ENCODE measurements at places on chromosomes 7 and 10.

DNA sequence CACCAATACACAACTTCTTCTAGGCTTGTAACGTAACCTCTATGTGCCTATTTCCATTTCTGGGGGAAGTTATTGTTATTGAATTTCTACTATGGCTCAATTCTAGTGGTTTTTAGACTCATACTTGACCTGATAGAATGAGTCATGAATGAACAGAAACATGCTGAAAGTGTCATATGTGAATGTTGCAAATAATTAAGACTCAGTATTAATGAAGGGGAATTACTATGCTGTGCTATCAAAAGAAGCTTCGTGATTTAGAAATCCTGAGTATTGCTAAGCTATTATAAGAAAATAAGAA, 135.1 kb upstream of the ZWINT start:
- no peak for DNase-seq

DNA sequence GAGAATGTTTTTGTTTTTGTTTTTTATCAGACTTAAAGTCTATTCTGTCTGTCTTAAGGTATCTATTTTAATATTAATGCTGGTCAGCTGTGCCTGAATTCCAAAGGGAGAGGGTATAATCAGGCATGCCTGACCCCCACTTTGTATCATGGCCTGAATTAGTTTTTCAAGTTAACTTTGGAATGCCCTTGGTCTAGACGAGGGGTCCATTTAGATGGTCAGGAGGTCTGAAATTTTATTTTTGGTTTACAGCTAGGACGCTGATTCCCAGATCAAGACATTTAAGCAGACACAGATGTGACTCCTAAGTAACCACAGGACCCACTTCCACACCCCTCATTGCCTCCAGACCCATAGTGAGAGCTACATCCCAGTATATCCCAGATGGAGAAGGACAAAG, 189.5 kb downstream of the ARHGAP12 start:
- DNase-seq: no peak

DNA sequence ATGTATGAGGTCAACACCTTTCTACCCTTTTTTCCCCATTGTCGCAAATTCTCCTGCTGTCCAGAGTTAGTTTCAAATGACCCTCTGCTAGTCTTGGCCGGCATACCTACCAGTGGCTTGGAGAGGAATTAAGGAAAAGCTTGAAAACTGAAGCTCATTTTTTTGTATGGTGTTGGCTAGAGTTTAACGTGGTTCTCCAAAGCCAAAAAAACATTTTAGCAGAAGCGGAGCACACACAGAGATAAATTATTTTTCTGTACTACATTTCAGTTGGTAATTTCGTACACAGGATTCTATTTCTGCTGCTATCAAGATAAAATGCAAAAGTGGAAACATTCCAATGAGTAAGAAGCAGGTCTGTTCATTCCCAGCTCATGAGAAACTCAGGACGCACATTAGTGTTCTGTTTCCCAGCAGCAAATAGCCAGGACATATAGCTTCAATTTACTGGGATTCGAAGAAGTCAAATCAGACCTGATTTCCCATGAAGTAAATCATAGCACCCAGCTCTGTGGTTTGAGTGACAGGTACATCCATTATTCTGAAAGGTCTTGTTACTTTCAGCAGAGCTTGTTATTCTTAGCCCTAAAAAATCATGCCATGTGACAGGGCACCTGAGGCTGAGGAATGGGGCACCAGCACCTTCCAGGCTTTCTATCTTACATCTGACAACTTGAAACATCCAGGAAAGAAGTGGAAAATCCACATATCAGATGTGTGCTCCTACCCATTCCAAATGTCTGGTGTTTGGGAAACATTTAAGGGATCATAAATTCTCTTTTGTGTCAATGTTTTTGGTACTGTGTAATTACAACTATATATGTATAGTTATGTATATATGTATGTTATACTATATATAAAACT, 215.9 kb upstream of the C7orf33 start:
- DNase-seq: no peak

DNA sequence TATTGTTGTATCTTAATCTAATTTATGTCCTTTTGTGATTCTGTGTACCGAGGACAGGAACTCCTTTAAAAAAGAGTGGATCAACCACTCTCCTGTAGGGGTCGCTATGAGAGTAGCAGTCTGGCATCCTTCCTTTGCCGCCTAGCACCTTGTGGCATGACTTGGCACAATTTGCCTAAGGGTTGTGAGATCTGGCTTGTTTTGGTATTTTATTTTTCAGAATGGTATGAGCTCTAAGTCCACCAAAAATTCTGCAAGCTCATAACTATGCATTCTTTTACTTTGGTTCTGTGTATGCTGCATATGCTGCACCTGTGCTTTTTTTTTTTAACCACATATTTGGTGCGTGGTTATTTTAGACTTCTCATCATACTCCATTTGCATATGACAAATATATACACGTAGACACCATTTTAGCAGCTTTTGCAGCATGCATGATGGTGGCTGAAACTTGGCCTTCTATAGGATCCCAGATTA, 112.8 kb downstream of the CDK14 start:
- peak; percentile 97 for DNase-seq

GRCh38 chr7:90383861-90384260, 19.4 kb upstream of the CLDN12 start:
- DNase-seq: no peak

DNA sequence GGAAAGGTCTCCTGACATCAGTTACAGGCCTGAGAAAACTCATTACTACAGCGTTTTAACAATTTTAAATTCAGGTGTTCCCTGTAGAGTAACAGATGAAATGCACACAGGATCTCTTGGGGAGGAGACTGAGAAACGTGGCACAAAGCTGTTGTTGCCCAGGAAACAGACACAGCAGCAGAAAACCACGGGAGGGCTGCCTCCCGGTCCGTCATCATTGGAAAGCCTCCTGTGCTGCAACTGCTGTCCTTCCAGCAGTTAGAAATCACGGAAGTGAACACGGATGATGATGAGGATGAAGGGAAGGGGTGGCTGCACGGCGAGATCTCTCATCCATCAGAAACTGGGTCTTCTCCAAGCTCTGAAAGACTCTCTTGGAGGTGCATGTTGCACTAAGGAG, 94.6 kb upstream of the RNF32 start:
- DNase-seq: no peak

DNA sequence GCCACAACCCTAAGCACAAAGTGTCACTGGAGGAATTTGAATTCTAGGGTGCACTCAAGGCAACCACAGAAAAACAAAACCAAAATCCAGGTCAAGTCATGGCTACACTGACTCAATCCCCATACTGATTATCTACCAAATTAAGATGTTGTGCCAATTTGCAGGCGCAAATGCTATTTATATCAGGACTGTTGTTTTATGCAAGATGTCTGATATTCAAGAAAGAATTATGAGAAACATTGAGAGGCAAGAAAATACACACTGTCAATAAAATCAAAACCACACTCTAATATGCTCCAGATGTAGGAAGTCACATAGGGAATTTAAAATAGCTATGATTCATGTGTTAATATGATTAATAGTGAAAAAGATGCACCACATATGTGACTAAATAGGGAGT, 141.3 kb upstream of the MINDY3 start:
- no peak for DNase-seq

DNA sequence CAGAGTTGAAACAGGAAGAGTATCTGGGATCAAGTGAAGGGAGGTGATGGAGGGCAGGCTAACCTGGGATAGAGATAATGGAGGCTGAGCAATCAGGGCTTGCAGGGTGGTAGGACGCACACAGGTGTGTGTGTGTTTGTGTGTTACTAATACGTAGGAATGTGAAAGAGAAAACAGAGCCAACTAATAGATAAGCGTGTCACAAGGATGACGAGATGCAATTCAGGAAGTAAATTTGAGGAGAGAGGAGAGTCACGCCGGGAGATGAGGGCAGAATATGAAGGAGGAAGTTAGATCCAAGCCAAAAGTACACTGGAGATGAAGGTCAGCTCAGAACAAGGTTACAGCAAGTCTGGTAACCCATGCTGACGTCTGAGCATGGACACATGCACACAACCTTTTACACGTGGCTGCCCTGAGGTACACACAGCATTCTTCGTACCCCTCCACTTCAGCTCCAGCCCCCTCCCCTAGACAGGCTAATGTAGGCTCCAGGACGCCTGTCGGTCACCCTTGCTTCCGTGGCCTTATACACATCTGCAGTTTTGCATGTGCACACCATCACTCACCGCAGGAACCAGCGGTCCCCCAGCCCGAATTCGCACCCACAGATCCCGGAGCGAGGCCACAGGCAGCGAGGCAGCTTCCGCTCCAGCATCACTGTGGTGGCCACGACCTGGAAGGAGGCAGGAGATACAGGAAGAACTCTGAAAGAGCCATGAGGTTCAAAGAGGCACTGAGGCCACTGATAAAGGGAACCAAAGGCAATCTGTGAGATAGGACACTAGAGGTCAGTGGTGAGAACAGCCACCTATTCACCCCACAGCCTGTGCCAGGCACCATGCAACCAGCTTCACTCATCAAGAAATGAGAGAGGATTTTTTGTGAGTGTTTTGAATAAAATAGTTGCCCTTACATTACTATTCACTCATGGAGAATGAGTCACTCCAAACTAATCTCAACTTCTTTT, 23.7 kb upstream of the TRPV6 start:
- peak; percentile 61 for DNase-seq

GRCh38 chr10:11813855-11814567, 9.1 kb upstream of the PROSER2 start:
- DNase-seq: no peak

DNA sequence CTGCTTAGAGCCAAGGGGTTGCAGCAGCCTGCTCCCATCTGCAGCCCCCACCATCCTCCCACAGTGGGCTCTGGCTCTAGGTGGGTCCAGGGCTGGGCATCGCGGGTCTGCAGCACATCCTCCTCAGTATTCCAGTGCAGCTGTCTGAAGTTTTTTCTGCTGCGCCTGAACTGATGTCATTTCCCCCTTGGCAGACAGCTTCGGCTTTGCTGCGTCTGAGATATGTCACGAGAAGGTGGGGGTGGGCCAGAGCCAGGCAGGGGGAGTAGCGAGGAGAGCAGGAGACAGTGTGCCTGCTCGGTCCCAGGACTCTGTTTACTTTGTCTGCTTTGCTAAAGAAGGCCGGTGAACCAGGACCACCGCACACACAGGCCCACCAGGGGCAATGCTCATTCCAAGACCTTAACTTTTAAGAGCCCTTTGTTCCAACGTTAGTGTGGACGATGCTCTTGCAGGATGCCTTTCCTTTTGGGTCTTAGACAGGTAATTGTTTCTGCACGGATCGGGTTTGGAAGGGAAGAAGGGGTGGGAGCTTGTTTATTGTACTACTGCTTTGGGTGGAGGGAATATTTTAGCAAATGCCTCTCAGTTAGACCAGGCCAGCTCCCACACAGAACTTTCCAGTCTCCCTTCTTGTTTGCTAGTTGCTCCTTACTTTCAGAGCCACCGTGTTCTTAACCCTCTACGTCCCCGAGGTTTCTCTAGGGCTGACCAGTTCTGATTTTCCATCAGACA, 32.4 kb downstream of the WBP1L start:
- no peak for DNase-seq

- peak; percentile 47 for DNase-seq
Measured at GRCh38 chr10:32210306-32211045, 136.5 kb downstream of the EPC1 start.

GRCh38 chr10:95309958-95310357, 19.2 kb upstream of the PDLIM1 start:
- DNase-seq: no peak

- no peak for DNase-seq
Measured at GRCh38 chr10:71259282-71259681, 46.9 kb downstream of the UNC5B start.

DNA sequence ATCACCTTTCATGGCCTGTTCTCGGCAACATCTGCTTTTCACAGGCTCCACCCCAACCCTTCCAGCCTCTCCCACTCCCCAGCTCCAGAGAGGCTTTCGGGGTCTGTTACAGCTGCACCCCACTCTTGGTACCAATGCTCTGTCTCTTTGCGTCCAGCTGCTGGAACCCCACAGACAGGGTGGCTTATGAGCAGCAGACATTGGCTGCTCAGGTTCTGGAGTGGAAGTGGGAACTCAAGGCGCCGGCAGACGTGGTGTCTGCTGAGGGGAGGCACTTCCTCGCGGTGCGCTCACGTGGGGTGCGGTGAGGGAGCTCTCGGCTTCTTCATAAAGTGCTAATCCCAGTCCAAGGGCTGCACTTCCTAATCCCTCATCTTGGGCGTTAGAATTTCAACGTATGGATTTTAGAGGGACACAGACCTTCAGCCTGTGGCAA, 185.7 kb downstream of the ELFN1 start:
- no peak for DNase-seq

DNA sequence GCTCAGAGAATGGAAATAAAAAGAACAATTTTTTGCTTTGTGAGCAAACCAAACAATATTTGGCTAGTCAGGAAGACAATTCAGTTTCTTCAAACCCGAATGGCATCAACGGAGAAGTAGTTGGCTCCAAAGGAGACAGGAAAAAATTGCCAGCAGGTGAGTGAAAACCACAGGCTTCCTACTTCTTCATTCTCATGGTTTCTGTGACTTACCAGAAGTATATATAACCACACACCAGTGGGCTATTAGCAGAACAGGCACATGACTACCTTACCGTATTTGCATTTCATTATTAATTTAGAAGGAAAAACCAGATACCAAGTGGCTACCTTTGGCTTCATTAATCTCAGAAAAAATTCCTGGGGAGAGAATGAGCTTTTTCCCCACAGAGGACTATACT, 8.8 kb downstream of the TDRD1 start:
- no peak for DNase-seq

DNA sequence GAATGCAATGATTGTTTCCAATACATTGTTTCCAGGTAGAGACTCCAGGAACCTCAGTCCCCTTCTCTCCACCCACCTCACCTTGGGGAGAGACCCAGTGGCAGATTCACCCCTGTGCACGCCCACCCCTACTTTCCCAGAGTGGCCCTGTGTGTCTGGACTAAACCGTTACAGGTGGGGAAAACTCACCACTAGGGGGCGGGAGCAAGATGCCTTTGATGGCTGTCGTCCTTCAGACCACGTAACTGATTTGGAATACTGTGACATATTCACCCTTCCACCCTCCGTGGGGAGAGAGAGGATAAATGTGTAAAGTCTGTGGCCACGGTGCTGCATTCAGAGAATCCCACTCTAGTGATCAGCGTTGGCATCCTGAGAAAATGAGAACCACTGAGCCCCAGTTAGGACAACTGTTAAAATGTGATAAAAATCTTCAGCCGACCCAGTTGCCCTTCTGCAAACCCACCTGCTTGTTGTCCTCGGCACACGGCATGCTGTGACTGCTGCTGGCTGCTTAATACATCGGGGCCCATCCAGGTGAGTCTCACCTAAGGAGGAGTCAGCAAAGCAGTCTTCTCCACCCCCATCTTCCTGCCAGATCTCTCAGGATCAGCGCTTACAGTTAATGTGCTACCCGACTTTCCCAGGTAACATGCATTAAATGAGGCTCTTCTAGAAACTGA, 41.5 kb upstream of the NMT2 start:
- DNase-seq: peak; percentile 76

GRCh38 chr10:22042557-22043326, 39.2 kb upstream of the DNAJC1 start:
- DNase-seq: no peak

GRCh38 chr7:146709451-146710027, 592.9 kb downstream of the CNTNAP2 start:
- no peak for DNase-seq

DNA sequence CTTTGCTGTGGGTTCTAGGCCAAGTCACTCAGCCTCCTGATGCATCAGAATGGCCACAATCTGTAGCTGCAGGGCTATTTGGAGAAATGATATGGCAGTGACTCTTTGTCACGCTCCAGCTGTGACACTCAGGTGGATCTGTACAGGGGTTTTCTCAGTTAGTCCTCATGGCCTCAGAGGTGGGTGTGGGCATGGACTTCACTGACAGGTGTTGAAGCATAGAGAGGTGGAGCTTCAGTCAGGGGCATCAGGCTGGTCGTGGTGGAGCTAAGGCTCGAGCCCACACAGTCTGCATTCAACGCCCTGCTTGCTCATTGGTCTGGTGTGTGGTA, 21.2 kb downstream of the PALD1 start:
- DNase-seq: peak; percentile 37

GRCh38 chr10:118958984-118959925, 70.3 kb upstream of the NANOS1 start:
- no peak for DNase-seq
